Muscle of back (tissue), 13 donors: ENCODE measurements at places on chromosomes 2 and 18. TPM values are rescaled to one million over a fixed set of nuclear protein-coding genes. Genes with fewer than 3 reads are reported as not detected.

MC4R gene
- polyA plus RNA-seq = 0.18 TPM

CAVIN2 gene
- 57.5 TPM for polyA plus RNA-seq

FBXO36 gene
- polyA plus RNA-seq = 2.5 TPM

ACKR3 gene
- polyA plus RNA-seq = 35.1 TPM

AGXT gene
- not detected for polyA plus RNA-seq

TDRD15 gene
- 0.66 TPM for polyA plus RNA-seq

NAT8 gene
- polyA plus RNA-seq = not detected

CRYGC gene
- not detected for polyA plus RNA-seq

ARHGAP25 gene
- 7.2 TPM for polyA plus RNA-seq

SH3YL1 gene
- polyA plus RNA-seq = 25.9 TPM

BOK gene
- polyA plus RNA-seq = 52.1 TPM

TRIM54 gene
- 51.9 TPM for polyA plus RNA-seq

B3GNT7 gene
- polyA plus RNA-seq = 0.51 TPM

ZSWIM2 gene
- polyA plus RNA-seq = not detected

CAPN10 gene
- polyA plus RNA-seq = 13.4 TPM

CMPK2 gene
- 4.5 TPM for polyA plus RNA-seq

TMEM37 gene
- polyA plus RNA-seq = 8.5 TPM

ERMN gene
- polyA plus RNA-seq = not detected

IAH1 gene
- polyA plus RNA-seq = 49.4 TPM

IHH gene
- polyA plus RNA-seq = not detected

HOXD13 gene
- not detected for polyA plus RNA-seq

MAPK4 gene
- 8.7 TPM for polyA plus RNA-seq

LRP1B gene
- 2.5 TPM for polyA plus RNA-seq

OSR1 gene
- polyA plus RNA-seq = 15.9 TPM

ONECUT2 gene
- polyA plus RNA-seq = 0.01 TPM
